ENCODE measurements at places on chromosomes 11 and 22. TPM values are rescaled to one million over a fixed set of nuclear protein-coding genes. Genes with fewer than 3 reads are reported as not detected.

DNA sequence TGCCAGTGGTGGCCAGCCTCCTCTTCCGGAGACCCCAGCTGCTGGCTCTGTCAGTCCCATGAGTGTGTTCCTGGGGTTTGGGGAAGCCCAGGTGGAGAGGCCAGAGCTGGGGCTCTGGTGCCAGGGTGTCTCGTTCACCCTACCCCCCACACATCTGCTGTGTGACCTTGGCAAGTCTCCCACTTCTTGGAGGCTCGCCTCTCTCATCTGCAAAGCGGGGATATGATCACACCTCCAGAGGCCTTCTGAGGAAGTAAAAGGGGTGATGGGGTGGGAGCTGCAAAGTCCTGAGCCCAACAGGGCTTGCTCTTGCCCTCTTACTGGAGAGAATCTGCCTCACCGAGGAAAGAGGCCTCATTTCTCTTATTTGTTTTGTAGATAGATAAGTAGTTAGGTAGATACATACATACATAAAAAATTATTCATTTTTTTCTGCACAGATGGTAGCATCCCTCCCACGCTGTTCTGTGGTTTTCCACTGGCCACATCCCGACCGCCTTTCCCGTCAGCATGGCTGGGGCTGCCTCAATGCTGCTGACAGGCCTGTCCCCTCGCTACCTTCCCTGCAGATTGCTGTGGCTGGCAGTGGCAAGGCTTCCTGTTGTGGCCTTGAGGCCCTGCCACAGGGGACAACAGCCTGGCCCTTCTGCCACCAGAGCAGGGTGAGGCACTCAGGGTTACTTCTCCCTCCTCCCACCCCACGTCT, 23.9 kb downstream of the MYO7A start:
- peaks cover 15% of the 10 kb centered on the region for H3K27me3 ChIP-seq
- H3K36me3 ChIP-seq, result no peaks in the 10 kb centered on the region
- no peak for ATAC-seq
- H3K27ac ChIP-seq, result no peak overlapping the region

DNA sequence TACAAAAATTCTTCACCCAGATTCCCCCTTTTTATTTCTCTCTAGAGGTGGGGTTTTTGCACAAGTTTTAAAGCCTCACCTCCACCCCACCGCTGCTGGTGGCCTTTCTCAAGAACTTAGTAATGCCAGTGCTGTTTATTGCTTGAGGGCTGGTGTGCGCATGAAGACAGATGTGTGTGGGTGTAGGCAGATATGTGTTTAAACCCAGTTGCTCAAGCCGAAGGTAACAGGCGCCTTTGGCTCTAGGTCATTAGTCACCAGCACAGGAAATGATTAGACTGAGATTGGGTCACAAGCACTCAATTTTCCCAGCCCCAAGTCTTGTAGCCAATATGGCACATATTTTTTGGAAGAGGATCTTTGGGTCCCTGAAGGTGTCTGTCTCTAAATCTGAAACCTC, 2.7 kb upstream of the CLMP start:
- no peak for ATAC-seq
- peaks cover 25% of the 10 kb centered on the region for H3K27me3 ChIP-seq
- peaks cover 63% of the 10 kb centered on the region for H3K4me1 ChIP-seq
- no peaks in the 10 kb centered on the region for H3K36me3 ChIP-seq
- no peak overlapping the region for H3K27ac ChIP-seq

DNA sequence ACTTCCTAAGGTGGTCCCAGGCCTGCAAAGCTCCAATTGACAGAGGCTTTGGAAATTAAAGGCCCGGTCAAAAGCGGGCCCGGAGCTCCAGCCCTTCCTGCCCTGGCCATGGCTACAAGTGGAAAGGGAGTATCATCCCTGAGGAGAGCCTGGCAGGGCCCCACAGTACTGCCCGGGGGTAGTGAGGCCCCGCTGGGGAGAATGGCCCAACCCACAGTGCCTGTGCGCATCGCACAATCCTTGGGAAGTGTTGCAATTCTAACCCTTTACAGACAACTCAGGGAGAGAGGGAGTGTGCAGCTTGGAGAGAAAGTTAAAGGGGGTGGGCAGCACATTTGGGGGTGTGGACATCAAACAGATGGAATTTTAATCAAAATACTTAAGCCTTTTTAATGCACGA, 3.6 kb downstream of the CACNG2 start:
- ATAC-seq, result no peak
- H3K36me3 ChIP-seq, result no peaks in the 10 kb centered on the region
- no peak overlapping the region for H3K27ac ChIP-seq
- no peak overlapping the region for H3K4me3 ChIP-seq
- H3K27me3 ChIP-seq, result peaks cover 98% of the 10 kb centered on the region

DNA sequence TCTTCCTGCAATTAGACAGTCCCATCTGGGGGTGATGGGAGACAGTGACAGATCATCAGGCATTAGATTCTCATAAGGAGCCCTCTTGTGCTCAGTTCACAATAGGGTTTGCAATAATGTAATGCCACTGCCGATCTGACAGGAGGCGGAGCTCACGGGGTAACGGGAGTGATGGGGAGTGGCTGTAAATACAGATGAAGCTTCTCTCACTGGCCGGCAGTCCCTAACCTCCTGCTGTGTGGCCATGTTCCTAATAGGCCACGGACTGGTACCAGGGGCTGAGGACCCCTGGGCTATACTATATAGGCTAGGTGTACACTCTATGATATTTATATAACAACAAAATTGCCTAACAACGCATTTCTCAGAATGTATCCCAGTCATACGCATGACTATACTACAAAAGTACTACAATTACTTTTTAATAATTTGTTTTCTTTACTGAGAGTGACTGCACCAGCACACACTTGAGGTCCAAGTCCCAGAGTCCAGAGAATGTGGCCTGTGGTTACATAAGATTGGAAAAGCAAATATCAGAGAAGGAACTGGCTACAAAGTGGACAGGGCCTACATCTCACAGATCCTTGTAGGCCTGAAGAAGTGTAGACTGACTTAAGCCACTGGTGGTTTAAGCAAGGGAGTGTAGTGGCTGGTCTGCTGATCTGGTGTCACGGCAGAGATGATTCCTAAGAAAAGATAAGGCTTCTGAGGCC, 200.0 kb downstream of the LARGE1 start:
- no peaks in the 10 kb centered on the region for H3K36me3 ChIP-seq
- no peak overlapping the region for H3K4me3 ChIP-seq
- H3K4me1 ChIP-seq, result no peaks in the 10 kb centered on the region
- H3K27ac ChIP-seq, result no peak overlapping the region
- no peaks in the 10 kb centered on the region for H3K27me3 ChIP-seq

DNA sequence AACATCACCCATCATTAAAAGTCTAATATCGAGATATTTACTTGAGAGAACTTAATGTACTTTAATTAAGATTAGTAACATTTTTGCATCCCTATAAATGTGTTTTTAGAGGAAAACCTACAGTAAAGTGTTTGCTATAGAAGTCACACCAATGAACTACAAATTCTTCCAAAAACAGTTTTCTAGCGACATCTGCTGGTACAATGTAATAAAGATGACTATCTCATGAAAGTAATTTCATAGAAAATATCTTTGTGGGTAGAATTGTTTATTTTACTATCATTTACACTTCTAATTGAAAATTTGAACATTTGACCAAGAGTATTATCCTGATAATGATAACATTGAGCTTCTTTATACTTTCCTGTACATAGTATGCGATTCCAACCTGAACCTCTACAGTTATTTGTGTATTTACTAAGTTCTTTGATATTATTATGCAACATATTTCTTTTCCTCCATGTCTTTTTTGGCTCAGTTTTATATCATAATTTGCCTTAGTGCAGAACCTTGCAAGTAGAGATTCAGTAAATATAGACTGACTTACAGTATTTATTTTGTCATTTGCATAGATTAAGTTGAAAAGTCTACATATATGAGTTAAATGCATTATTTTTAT, 252.7 kb downstream of the TMEM135 start:
- no peak overlapping the region for H3K27ac ChIP-seq
- no peaks in the 10 kb centered on the region for H3K36me3 ChIP-seq
- no peak for ATAC-seq
- no peaks in the 10 kb centered on the region for H3K4me1 ChIP-seq
- no peaks in the 10 kb centered on the region for H3K27me3 ChIP-seq

The RBMXL2 gene
- total RNA-seq, result not detected

The B3GAT1 gene
- total RNA-seq, result 0.31 TPM

The CDC45 gene
- total RNA-seq, result 2.1 TPM

The KCNJ5 gene
- 3.2 TPM for total RNA-seq

The C1QTNF5 gene
- total RNA-seq, result 44.9 TPM
